ENCODE measurements at places on chromosomes 6 and 20.

GRCh38 chr6:126548300-126548699 is 208.4 kb downstream of the CENPW start:
- DNase-seq: no peak

DNA sequence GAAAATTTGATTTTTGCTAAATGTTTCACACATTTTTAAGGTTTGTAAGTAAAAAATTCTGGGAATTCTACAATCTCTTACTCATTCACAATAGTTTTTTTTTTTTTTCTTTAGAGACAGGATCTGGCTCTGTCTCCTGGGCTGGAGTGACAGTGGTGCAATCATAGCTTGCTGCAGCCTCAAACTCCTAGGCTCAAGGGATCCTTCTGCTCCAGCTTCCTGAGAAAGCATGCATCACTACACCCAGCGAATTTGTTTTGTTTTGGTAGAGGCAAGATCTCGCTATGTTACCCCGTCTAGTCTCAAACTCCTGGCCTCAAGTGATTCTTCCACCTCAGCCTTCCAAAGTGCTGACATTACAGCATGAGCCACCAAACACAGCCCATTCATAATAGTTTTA is 232.8 kb downstream of the GJA1 start:
- no peak for DNase-seq

DNA sequence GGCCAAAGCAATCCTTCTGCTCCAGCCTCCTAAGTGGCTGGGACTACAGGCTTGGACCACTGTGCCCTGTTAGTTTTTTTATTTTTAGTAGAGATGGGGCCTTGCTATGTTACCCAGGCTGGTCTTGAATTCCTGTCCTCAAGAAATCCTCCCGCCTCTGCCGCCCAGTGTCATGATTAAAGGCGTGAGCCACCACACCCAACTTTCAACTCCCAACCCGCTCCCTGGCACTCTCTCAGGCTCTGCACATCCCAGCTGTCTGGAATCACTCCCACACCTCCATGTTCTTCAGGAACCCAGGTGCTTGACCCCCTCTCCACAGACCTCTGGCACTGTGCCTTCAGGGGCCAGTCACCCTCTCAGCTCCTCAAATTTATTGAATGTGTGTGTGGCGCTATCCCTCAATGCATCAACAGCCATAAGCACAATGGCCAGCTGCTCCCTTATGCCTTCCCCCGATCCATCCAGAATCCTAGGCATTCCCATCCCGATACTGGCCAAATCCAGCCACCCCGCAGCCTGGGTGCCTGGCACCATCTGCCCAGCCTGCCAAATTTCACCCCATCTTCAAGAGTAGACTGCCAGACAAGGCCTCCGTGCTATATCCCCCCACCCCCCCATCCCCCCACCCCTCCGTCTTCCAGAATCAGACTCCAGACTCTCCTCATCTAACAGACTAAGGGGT is 647 bp upstream of the POU5F1 start:
- DNase-seq: no peak

DNA sequence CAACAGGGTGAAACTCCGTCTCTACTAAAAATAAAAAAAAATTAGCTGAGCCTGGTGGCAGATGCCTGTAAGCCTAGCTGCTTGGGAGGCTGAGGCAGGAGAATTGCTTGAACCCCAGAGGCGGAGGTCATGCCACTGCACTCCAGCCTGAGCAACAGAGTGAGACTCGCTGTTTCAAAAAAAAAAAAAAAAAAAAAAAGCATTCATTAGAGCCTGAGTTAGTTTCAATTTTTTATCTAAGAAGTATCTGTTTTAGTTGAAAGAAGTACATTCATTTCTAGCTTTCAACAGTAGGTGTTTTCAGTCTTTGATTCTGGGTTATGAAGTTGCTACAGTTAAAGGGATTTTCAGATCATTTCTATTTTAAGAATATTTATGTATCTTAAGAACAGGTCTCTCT is 42.2 kb downstream of the ZNF292 start:
- DNase-seq: no peak

- no peak for DNase-seq
Observed at GRCh38 chr20:44583157-44583556, 778 bp downstream of the PKIG start.

DNA sequence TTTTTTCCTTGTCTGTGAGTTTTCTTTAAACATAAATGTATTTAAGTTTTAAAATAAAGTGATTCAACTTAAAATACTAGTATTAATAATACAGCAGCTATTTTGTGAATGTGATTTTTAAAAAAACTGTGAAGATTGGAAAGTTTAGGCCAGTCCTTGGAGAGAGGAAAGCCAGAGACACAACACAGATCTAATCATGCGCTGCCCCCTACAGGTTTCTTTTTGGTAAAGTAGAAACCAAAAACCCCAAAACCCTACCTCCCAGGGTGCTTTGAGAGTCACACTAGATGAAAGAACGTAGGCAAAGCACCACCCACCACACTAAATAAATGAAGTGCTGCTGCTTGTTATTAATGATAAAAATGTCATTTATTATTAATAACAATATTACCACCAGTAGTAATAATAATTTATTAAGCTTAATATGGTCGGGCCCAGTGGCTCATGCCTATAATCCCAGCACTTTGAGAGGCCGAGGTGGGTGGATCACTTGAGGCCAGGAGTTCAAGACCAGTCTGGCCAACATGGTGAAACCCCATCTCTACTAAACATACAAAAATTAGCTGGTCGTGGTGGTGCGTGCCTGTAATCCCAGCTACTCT is 33.7 kb downstream of the SLC9A8 start:
- no peak for DNase-seq

- no peak for DNase-seq
Observed at GRCh38 chr20:44711237-44711636, 3.9 kb upstream of the CCN5 start.

- DNase-seq: peak; percentile 19
Observed at GRCh38 chr6:143232849-143233248, 172.2 kb downstream of the AIG1 start.

DNA sequence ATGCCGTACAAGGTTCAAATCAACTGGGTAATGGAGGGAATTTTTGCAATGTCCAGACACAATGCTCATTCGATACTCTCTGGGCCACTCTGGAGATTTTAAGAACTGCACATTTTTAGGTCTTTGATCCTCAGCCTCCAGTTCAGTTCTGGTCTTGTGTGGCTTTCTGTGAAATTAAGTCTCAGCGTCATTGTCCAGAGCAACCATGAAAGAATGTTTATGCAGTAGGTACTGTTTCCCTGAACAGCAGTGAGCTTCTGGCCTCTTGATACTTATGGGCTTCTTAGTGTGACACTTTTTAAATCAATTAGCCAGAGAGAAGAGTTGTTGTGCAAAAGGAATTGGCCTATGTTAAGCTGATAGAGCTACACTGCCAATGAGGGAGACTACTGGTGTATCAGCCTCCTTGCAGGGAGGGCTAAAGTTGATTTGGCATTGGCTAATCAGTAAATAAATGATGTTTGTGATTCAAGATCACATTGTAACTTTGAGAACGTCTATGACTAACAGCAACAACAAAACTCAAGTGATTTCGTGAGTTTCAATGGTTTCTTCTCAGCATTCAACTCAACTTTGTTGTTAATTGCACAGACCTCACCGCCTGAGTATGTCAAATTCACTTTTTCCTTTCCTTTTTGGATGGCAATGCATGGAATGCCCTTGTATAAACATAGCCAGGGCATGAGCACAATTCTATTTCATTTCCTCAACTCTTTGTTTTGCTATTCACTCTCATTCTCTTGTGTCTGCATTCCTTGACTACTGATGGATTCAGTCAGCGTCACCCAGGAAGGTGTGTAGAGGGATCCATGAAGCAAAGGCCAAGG is 85.1 kb downstream of the GJA1 start:
- no peak for DNase-seq

GRCh38 chr6:53479871-53480270 is 65.0 kb downstream of the GCLC start:
- DNase-seq: no peak

- DNase-seq: no peak
Observed at GRCh38 chr6:52127957-52128356, 40.5 kb upstream of the PKHD1 start.

GRCh38 chr6:137241481-137242038 is 22.4 kb upstream of the IFNGR1 start:
- no peak for DNase-seq

DNA sequence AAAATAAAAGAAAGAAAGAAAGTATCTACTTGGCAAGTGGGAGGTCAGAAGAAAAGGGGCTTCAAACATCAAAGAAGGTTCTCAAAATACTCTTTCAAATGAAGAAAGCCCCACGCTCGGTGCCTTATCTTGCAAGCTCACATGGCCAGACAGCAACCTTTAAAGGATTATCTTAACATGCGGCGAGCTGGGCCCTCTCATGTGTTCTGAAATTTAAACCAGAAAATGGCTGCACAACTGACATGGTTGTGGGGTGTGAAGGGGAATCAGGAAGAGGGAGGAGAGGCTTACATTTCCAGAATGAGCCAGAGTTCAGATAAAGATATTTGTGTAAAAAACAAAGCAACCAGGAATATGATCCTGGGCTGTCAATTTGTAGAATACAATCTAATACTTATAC is 363.1 kb downstream of the PRKN start:
- DNase-seq: no peak

GRCh38 chr20:46631874-46632446 is 19.3 kb downstream of the SLC13A3 start:
- no peak for DNase-seq

DNA sequence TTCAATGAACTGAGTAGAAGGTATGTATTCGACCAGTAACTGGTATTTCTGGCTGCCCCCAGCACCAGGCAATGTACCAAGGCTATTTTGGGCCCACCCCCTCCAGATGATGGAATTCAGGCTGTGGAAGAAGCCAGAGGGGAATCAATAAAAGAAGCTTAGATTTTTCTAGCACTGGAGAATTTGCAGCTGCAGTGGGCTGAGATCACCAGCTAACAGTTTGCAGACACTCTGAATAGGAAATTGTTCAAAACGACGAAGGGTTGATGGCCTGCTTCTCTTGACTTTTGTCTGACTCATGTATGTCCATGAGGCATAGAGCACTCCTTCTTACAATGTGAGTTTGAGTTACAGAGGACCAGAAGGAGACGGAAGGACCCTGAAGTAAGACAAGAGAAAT is 32.4 kb upstream of the FBXO9 start:
- no peak for DNase-seq

DNA sequence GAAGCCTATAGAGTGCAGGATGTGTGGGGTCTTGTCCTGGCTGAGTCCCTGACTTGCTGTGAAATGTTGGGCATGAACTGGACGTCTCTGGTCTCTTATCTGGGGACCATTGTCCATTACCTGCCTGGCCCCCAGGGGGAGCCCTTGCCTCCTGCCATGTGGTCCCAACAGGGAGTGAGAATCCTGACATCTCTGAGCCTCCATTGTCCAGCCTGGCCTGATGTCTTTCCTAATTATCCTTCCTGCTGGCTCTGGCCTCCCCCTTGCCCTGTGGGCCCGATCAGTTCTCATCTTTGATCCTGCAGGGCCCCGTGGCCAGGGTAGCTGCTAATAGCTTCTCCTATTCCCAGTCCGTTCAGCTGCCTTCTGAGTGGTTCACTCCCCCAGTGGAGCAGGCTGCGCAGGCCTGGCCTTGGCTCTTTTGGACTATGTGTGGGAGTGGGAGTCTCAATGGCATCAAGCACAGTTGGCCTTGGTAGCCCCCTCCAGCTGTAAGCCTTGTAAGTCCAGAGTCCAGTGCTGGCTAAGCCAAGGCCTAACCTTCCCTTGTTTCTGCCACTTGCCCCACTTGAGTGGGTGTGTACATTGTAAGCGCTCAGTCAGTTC is 77.9 kb upstream of the RALY start:
- DNase-seq: peak; percentile 65

DNA sequence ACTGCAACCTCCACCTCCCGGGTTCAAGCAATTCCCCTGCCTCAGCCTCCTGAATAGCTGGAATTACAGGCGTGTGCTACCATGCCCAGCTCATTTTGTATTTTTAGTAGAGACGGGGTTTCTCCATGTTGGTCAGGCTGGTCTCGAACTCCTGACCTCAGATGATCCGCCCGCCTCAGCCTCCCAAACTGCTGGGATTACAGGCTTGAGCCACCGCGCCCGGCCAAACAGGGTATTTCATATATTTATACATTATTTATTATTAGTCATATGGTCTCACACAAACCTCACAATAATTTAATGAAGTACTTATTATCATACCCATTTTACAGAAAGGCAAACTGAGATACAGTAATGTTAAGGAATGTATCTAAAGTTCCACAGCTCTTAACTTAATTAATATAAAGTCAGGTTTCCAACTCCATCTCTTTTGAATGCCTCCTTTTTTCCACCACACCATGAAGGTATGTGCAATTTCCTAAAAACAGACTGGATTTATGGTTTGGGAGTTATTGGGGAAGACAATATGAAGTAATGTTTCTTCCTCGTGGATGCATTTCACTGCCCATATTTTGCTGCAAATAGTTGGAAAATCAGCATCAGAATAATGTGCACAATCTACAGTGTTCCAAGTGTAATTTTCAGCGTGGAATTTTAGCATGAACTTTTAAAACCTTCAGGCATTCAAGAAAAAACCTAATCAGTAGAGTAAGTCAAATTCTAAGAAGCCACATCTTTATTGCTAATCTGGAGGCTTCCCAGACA is 65.7 kb downstream of the ZMYND8 start:
- DNase-seq: no peak

DNA sequence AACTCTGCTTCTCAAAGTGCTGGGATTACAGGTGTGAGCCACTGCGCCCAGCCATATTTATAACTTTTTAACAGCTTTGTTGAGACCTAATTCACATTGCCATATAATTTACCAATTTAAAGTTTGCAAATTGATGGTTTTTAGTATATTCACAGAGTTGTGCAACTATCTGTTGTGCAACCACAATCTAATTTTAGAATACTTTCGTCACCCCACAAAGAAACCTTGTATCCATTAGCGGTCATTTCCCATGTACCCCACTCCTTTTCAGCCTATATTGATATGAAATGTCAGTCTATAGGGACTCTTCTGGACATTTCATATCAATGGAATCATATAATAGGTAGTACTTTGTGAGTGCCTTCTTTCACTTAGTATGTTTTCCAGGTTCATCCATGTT is 55.8 kb downstream of the FOXO3 start:
- no peak for DNase-seq

DNA sequence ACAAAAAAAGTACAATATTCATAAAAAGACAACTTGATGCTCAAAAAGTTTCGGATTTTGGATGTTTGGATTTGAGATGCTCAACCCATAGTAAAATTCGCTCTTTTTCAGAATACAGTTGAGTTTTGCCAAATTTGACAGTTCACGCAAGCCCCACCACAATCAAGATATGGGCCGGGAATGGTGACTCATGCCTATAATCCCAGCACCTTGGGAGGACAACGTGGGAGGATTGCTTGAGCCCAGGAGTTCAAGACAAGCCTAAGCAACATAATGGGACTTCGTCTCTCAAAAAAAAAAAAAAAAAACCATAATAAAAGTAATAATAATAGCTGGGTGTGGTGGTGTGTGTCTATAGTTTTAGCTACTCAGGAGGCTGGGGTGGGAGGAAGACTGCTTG is 51.3 kb downstream of the PHF20 start:
- no peak for DNase-seq

- no peak for DNase-seq
Observed at GRCh38 chr6:161327360-161327953, 53.6 kb upstream of the AGPAT4 start.

- no peak for DNase-seq
Observed at GRCh38 chr20:50292591-50293283, 102.1 kb downstream of the CEBPB start.

- DNase-seq: no peak
Observed at GRCh38 chr6:29201966-29202365, 31.3 kb downstream of the OR2J2 start.

GRCh38 chr20:50895111-50895830 is 36.0 kb downstream of the ADNP start:
- no peak for DNase-seq
